Globus pallidus (tissue), 1 donor: ENCODE measurements at places on chromosomes 12 and 14.

DNA sequence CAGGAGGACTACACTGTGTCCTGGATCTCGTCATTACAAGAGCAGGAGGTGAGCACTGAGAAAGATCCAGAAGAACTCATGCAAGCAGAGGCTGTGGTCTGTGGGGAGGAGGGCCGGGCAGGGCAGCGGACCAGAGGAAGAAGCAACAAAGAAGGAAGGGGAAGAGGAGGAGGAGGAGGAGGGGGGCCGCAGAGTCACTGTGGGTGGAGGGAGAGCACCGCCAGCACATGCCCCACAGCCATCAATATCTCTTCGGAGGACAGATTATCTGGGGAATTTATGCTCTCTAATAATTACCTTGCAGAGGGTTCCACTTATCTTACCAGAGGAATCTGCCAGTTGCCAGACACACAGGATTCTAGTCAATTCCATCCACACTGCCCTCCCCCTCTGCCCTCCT is 105.6 kb downstream of the DPF3 start:
- DNase-seq, result no peak

DNA sequence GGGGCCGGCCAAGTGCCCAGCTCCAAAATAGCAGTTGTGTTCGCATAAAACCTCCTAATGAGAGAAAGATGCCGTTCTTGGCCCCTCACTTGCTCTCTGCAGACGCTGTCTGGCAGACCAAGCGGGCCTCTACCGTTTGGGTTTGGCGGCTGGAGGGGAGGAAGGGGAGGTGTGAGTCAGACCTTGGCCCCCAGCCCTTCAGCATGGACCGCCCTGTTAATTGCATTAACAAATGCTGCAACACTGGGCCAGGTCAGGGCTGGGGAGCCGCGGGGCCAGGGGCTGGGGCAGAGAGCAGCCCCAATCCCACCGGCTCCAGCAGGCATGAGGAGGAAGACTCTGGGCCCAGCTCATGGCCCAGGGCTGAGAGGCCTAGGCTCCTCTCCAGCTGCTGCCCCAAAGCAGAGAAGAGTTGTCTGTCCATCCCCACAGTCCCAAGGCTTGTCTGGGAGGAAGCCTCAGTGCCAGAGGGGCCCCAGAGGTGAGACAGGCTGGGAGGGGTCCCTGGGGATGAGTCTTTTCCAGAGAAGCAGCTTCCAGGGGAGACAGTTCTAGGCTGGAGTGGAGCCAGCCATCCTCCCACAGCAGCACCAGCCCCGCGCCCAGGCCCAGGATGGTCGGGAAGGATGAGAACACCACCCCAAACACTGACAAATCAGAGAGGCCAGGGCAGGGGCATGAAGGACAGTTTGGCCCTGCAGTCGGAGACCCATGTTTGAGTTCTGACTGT is 16.9 kb downstream of the LTBP2 start:
- no peak for DNase-seq

DNA sequence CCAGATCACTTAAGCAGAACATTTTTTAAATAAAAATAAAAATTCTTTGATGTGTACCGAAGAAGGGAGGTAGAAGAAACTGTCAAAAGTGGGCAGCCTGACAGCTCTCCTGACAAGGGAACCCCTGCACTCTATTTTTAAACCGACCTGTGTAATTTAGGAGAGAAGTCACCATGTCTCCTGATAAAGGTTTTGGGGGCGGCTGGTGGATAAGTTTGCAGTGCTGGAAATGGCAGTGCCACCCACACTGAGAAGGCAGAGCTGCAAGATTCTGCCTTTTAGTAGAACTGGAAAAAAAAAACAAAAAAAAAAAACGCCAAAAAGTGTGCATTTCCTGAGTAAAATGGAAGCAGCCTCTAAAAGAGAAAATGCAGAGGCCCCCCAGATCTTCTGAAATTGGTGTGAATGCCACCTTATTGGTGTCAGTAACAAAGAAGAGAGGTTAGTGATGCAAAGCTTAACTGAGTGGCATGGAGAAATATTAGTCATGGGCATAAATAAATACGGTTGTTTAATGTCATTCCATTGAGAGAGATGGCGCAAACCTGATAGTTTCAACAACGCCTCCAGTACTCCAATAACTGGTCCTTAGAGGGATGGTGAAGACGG is 24.7 kb downstream of the DUSP6 start:
- no peak for DNase-seq

GRCh38 chr14:88327497-88327896 is 4.4 kb upstream of the KCNK10 start:
- no peak for DNase-seq

DNA sequence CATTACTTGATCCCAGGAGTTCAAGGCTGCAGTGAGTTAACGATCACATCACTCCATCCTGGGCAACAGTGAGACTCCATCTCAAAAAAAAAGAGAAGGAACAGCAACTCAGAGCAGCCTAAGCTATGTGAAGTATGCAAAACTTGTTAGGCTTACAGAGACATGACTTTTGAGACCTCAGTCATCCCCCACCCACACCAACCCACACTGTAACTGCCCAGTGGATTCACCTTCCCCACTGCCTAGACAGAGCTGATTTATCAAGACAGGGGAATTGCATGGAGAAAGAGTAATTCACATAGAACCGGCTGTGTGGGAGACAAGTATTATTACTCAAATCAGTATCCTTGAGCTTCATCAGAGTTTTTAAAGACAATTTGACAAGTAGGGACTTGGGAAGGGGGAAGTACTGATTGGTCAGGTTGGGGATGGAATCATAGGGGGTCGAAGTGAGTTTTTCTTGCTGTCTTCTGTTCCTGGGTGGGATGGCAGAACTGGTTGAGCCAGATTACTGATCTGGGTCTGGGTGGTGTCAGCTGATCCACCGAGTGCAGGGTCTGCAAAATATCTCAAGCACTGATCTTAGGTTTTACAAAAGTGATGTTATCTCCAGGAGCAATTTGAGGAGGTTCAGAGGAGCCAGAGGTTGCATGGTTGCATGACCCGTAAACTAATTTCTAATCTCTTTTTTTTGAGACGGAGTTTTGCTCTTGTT is 6.2 kb upstream of the WDR89 start:
- no peak for DNase-seq

DNA sequence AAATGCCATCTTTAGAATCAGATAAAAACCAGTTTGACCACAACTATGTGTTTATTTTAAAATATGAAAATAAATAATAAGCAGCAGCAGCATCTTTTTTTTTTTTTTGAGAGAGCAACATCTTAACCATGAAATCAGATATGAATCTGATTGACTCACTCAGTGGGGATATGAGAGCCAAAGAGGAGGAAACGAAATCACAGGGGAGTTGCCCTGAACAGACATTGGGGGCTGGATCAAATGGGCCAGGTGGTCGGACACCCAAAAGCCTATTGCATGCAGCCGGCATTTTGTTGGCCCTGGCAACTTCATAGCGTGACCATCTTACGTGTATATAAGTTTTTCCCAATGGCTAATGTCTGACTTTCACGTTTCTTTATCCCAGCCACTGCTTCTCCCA is 321.1 kb downstream of the NPAS3 start:
- DNase-seq, result no peak

DNA sequence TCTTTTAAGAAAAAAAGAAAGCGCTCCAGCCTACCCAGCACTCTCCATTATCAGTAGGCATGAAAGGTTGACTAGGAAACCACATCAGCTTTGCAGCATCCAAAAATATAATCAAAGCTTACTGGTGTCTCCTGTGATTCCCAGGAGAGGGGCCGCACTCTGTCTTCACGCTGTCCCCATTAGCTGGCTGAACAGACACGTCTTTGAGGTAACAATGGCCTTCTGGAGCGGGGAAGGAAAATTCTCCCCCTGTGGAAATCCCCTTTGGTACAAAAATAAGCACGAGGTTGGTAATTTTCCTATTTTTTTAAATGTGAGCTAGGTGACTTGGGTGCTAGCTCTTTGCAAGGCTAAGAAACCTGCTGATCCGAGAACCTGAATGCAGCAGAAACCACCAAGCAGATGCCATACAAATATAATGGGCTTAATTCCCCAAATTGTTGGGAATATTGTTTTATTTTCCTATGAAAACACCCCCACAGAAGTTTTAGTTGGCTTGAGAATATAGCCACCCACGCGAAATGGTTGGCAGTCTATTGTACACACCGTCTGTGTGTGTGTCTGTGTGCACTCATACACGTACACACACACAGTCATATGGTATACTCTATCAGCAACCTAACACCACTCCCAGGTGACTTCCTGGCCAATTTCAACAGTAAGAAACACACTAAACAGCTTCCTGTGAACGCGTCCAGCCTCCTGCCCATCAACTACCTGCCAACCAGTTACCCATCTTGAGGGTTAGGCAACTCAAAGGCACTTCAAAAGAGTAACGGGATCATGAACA is 71.2 kb downstream of the KSR2 start:
- no peak for DNase-seq

- DNase-seq, result no peak
Measured at GRCh38 chr12:132076711-132077110, 67.4 kb downstream of the DDX51 start.

GRCh38 chr12:26534071-26534470 is 298.9 kb downstream of the ITPR2 start:
- DNase-seq, result no peak

DNA sequence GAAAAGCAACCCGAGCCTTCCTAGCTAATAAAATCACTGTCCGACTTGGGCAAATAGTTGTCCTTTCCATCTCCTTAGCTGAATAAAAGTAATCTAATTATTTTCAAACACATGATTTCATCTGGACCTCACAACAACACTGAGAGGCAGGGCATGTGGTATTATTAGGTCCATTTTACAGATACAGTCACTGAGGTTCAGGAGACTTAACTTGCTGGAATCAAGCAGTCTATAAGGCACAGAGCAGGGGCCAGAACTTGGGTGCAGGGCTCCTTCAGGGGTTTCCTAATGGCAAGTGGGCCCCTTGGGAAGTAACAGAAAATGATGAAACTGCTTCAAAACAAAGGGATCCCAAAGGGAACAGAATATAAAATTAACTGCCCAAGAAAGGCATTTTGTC is 15.5 kb downstream of the PLXNC1 start:
- no peak for DNase-seq

DNA sequence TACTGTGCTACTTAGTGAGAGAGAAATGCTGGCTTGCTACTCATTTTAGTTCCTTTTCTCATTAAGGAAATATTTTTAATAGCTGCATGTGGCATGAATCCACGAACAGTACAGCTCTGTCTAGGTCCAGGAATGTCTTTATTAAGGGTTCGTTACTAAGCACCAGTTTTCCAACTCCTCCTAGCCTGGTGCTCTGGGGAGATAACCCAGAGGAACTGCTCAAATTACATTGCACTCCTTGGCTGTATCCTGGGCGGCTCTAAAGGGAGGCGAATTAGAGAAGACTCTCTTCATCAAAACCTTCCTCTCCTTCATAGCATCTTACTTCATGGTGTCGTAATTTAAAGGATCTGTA is 101.3 kb downstream of the PPM1A start:
- DNase-seq, result no peak

- DNase-seq, result no peak
Measured at GRCh38 chr14:60640859-60641741, 8.2 kb downstream of the SIX1 start.

GRCh38 chr12:5031958-5032357 is 11.7 kb upstream of the KCNA5 start:
- no peak for DNase-seq

DNA sequence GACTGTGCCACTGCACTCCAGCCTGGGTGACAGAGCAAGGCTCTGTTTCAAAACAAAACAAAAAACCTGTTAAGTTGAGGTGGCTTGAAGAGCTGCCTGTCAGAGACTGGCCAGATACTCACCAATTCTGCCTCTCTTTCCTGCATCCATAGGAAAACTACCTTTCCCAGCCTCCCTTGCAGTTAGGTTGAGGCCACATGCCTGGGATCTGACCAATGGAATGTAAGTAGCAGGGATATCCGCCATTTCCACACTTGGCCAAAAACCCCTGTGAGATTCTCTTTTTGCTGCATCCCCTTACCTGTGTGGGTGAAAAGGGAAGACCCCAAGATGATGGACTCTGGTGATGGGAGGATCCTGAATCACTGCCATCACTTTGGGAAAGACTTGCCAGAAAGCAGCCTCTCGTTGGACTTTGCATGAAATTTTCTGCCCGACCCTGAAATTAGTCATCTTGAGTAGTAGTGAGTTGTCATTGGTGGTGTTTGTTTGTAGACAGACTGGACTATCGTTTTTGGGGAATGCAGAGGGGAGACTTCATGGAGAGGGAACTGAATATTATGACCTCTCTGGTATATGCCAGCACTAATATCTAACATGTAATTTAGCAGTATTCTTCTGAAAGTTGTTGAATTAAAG is 14.0 kb downstream of the GPR68 start:
- DNase-seq, result no peak

- no peak for DNase-seq
Measured at GRCh38 chr14:41570415-41571155, 36.1 kb upstream of the LRFN5 start.

GRCh38 chr12:116215023-116215422 is 62.5 kb downstream of the MED13L start:
- DNase-seq, result no peak

DNA sequence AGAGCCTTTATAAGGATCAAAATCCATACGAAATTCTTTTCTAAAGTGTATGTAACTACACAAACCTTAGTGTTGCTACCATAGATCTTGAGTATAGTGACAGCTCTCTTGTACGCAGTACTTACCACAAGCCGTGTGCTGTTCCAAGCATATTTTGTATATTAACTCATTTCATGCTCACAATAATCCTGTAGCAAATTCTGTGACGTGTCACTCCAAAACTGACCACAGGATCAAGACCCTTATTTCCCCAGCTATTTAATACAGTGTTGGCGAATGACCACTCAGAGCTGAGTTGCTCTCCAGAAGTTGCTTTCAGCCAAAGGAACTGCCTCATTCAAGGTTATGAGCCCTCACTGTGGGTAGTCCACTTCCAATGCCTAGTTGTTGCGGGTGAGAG is 169.8 kb downstream of the BTG1 start:
- no peak for DNase-seq

DNA sequence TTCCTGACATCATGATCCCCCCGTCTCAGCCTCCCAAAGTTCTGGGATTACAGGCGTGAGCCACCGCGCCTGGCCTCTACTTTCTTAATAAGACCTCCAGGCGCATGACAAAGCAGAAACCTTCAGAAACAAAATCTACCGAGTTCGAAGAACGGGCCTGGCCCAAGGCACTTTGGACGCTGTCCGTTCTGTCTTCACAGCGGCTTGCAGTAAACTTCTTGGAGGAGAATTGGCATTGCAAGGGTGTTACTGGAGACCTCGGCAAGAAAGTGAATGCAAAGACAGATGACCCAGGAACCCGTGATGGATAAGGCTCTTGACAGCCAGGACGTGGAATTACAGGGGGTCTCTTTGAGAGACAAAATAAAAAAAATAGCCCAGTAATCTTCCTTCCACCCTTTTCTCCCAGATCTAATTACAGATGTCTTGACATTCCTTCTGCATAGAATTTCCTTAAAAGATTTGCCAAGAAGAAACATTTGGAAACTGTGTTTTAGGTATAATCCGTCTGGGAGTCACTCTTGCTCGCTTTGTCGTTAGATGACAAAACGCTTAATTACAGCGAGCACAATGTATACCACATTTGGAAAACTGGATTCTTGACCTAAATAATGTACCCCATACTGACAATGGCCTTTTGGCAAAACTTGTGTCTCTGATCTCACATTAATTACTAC is 83.2 kb upstream of the TBX3 start:
- no peak for DNase-seq

- DNase-seq, result no peak
Measured at GRCh38 chr14:36067428-36068187, 108.9 kb downstream of the PTCSC3 start.

- DNase-seq, result no peak
Measured at GRCh38 chr12:109777544-109777943, 55.7 kb downstream of the TRPV4 start.

GRCh38 chr12:56014205-56014604 is 6.6 kb upstream of the IKZF4 start:
- no peak for DNase-seq

- no peak for DNase-seq
Measured at GRCh38 chr14:75018694-75019093, 16.0 kb downstream of the EIF2B2 start.
